Cortex of kidney (tissue), 1 donor: ENCODE measurements at places on chromosomes 5 and 9.

DNA sequence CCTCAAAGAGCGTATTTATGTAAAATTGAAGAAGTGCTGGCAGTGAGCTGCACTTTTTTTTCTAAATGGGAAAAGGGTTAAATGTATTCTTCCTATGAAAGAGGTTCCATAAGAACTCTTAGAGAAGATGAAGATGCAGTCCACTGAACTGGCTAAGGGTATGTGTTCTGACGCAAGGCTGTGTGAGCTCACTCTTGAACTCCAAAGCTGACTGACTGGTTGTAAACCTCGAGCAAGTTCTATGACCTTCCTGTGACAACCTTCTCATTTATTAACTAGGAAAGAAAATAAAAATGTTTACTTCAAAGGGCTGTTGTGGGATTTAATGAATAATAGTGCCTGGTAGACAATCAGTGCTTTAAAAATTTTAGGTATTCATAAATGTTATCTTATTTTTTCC is 46.7 kb downstream of the POC5 start:
- DNase-seq: no peak

- DNase-seq: no peak
These were observed 41.3 kb downstream of the ZNF366 start for GRCh38 chr5:72465601-72466563.

DNA sequence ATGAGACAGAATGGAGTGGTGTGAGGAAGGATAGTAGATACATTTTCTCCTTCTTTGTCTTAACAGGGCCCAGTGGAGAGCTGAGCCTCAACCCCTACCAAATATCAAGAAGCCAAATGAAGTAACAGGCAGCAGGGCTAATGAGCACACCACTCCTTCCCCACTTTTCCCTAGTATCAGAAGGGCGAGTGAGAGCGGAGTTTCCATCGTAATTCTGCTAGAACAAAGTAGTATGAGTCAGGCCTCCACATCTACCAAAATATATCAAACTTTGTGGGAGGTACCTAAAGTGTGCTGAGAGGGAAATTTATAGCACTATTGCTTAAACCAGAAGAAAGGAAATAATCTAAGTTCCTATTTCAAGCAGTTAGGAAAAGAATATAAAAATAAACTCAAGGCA is 769.0 kb upstream of the RGMB start:
- DNase-seq: no peak

GRCh38 chr9:136327304-136327974 is at the start of gene GPSM1:
GPSM1 (plus strand) TSS chr9:136327539; CDS start chr9:136327696, 157 bp downstream.
- DNase-seq: no peak

- no peak for DNase-seq
These were observed 4.7 kb downstream of the TNFSF8 start for GRCh38 chr9:114925672-114926071.

DNA sequence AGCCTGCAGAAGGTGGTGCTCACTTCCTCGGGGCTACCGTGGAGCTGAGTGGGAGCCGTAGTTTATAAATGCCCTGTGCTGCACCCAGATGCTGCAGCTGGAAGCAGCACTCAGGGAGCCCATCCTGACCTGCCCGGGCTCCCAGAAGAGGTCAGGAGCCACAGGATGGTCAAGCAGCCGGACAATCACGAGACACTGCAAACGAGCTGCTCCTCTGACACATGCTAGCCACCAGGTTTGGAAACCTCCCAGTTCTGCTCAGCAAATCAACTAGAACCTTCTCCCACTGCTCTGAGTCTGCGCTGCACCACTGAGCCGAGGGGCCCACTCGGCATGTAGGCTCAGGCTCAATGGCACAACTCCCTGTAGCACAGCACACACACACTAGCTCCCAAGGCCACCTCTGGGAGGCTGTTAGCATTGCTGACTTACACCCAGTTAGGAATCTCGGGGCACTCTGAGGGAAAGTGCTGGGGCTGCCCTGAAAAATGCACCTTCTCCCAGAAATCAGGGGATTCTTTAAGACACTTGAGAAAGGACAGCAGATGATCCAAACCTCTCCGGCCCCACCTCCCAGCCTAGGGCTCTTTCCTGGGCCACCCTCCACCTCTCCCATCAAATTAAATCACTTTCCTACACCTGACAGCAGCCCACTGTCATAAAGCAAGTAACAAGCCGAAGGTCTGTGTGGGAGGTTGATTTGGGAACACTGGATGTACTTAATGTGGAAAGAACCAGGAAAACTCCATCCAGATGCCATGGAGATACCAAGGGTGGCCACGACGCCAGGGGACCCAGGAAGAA is 59.1 kb downstream of the PSMB7 start:
- DNase-seq: no peak

GRCh38 chr9:93184432-93185265 is 710 bp downstream of the WNK2 start:
- DNase-seq: no peak

- DNase-seq: no peak
These were observed 78.6 kb downstream of the ANXA1 start for GRCh38 chr9:73230251-73230650.

DNA sequence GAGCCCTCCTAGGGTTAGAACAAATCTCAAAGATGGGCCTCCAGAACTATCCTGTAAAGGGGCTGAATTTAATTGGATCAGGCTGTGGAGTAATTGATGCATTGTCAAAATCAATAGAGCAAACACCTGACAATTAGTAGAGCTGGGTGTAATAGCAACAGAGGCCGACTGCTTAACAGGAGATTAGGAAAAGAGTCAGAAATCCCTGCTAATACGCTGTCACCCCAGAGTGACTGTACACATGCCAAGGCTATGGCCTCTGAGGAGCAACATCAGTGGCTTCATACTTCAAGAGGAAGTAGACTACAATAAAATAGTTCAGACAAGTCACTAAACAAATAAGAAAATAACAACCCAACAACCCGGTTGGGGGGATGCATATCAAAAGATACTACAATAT is 18.7 kb upstream of the GRPEL2 start:
- DNase-seq: no peak

GRCh38 chr9:109557481-109557880 is 59.4 kb upstream of the PTPN3 start:
- no peak for DNase-seq

DNA sequence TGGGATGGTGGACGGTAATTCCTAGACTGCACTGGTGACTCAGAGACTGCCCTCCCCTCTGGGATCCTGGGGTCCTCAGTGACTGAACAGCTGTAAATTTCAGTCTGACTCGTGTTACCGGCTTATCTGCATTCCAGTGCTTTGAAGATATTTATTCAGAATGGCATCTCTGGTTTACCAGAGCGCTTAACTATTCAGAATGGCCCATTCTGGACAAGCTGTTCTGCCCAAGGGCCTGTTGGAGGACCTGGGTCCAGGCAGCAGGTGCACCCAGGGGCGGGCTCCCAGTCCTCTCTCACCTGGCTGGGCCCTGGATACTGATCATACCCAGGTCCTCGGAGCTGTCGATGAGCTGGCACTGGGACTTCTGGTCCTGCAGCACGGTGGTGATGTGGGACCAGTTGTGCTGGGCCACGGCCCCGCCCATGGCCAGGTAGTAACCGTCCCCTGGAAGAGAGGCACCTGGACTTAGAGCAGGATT is 48.0 kb downstream of the SARDH start:
- DNase-seq: no peak

GRCh38 chr5:77719666-77720363 is 56.3 kb downstream of the TBCA start:
- no peak for DNase-seq

DNA sequence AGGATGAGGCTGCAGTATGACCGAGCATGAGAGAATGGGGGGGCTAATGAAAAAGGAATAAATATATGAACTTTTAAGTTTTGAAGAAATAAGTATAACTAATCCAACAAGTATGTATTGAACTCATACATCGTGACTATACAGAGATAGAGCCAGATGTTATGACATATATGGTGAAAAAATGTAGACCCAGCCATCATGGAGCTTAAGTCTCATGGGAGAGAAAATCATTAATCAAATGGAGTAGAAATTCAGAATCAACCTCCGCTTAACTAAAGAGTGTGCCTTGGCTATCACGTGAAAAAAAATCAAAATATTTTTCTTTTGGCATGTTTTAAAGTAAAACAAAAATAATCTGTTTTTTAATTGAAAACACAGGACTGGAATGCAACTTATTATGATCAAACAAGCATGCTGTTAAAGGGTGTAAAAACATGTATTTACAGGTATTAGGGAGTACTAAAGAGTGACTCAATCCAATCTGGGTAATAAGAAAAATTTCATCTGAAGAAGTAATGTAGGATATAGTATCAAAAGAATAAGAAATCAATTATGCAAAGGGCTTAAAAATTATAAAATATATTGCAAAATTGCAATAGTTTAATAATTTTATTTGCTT is 868.5 kb upstream of the NUDT12 start:
- DNase-seq: no peak

DNA sequence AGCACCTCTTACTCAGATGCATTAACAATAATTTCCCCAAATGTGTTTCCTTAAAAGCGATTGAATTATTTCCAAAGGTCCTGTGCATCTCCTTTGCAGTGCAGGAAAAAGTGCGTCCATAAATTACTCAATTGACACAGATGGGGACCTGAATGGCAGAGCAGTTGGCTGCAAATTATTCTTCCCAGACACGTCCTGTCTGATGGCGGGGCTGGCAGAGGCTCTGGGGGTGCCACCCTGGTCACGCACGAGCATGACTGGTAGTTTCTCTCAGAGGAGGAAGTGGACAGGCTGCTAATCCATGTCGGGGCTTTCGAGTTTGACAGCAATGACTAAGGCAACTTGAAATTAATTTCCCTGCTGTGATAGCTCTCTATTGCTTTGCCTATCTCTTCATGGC is 264.8 kb upstream of the BRINP1 start:
- DNase-seq: no peak

DNA sequence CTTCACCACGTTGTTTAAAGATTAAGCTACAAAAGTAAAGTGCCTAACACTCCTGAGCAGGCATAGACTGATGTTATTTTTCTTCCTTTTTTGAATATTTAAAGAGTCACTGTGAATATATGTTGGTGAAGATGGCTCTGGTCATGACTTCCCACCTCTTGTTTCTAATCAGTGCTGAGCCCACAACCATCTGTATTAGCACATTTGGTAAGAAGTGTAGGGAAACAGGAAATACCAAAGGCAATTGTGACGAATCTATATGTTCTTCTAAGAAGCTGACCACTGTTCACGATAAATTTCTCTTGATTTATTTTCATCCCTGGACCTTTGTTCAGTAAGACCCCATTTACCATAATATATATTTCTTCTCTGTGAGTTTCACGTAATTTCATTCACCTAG is 108.3 kb upstream of the PCA3 start:
- no peak for DNase-seq

DNA sequence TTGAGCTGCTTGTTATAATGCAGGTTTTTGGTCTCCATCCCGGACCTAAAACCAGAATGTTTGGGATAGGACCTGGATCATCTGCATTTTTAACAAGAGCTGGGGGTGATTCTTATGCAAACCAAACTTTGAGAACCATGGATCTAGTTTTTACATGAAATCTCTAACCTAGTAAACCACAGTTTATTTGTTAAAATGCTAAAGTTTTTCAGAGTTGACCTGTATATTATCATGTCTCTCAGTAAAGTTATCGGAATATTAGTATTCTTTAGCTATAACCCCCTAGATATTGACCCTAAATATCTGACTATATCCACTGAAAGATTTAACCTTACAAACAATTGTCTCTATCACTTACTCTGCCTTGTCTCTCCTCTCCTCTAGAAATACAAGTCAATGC is 28.7 kb downstream of the F2R start:
- no peak for DNase-seq

GRCh38 chr5:31995006-31995405 is 179.1 kb downstream of the GOLPH3 start:
- no peak for DNase-seq

DNA sequence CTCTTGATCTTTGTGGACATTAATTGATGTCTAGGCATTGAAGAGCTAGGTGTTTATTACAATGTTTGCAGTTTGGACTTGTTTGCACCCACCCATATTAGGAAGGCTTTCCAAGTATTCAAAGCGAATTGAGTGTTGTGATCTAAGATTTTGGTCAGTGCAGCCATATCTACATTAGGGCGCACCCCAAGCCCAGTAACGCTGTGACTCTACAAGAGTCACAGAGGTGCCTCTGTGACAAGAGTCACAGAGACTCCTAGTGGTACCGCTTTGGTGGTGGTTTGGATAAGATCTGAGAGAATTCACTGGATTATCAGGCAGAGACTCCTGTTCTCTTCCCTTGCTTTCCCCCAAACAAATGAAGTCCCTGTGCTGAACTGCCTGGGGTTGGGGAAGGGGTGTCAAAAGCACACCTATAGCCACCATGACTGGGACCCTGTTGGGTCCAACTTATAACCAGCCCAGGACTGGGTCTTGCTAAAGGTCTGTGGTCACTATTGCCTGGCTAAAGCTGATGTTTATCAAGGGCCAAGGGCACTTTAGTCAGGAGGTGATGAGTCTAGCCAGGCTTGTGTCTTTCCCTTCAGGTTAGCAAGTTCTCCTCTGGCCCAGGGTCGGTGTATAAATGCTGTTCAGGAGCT is 114.1 kb upstream of the RIOK2 start:
- DNase-seq: no peak

GRCh38 chr9:134566196-134566847 is 75.3 kb upstream of the COL5A1 start:
- no peak for DNase-seq

DNA sequence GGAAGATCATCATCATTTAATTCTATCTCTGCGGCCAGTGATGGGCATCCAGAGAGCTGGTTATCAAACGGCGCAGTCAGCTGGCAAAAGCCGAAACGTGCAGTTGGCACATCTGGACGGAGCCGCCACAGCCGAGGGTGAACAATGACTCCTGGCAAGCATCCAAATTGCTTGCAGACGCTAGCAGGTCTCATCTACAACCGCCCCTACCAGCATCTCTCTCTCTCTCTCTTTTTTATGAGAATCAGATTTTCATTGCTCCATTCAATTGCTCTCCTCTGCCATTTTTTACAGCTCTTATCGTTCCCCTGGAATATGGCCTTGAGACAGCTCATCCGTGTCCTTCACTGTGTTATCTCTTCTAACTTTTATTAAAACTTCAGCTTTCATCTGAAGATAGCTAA is 165.2 kb downstream of the MAPKAP1 start:
- no peak for DNase-seq

- no peak for DNase-seq
These were observed 81.7 kb upstream of the SMC5 start for GRCh38 chr9:70177121-70177520.

DNA sequence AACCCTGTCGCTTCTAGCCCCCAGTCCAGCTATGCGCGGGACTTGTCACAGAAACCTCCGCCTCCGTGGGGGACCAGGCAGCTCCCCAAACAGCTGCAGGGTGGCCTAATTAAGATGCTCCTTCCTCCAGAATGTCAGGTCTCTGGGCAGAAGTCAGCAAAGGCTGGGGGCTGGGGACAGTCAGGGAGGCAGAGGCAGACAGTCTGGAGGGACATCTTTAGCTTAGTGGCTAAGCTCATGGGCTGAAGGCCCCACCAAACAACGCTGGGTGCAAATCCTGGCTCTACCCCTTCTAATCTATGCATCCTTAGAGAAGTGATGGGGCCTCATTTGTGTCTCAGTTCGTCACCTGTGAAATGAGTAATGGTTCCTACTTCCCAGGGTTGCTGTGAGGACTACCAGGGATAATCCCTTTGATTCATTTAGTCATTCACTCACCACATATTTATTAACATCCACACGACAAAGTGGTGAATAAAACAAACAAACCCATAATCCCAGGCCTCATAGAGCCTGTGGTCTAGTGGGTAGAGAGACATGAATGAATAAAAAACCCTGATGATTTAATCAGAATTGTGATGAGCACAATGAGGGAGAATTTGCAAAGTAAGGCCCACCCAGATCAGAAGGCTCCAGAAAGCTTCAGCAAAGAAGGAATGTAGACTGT is 20.2 kb upstream of the MED27 start:
- no peak for DNase-seq

GRCh38 chr5:132325691-132326090 is 31.5 kb downstream of the SLC22A4 start:
- no peak for DNase-seq

- no peak for DNase-seq
These were observed 5.2 kb upstream of the ANXA6 start for GRCh38 chr5:151162776-151163175.
